ENCODE measurements at places on chromosomes 16 and 17. TPM values are rescaled to one million over a fixed set of nuclear protein-coding genes. Genes with fewer than 3 reads are reported as not detected.

- peaks cover 73% of the 10 kb centered on the region for H3K4me1 ChIP-seq
- no peak overlapping the region for H3K4me3 ChIP-seq
- DNase-seq: no peak
- H3K27ac ChIP-seq: peak overlapping the region; percentile 31
Observed at GRCh38 chr17:17096438-17097178, 54.4 kb downstream of the MPRIP start.

Gene PGP
- total RNA-seq: 19.5 TPM

- H3K27me3 ChIP-seq: no peaks in the 10 kb centered on the region
- no peak for DNase-seq
- no peak overlapping the region for H3K27ac ChIP-seq
- no peaks in the 10 kb centered on the region for H3K4me1 ChIP-seq
Observed at GRCh38 chr16:79986352-79986751, 385.8 kb upstream of the MAF start.

DNA sequence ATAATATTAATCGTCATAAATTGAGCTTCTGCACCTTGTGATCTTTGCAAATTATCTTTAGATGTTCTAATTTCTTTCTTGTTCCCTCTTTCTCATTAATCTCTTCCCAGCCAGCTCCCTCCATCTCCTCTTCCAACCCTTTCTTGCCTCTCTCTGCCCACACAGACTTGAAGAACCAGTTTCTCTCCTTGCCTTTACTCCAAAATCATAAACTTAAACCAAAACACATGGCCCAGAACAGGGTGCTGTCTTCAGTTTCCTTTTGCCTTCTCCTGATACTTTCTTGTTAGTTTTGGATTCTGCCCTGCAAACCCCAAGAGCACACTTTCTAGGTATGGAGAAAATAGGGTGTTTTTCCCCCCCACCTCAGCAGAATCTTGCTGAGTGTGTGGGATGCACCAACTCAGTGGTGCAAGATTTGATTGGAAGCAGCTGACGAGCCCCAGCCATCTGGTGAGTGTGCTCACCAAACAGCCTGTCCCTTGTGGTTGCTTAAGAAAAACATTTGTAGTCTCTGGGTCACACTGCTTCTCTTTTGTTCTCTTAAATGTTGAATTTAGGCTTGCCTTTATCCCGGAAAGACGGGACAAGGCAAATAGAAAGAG lies 175.8 kb upstream of the MAF start:
- no peak overlapping the region for H3K27ac ChIP-seq
- H3K4me3 ChIP-seq: no peak overlapping the region
- no peak for DNase-seq
- H3K4me1 ChIP-seq: no peaks in the 10 kb centered on the region
- no peaks in the 10 kb centered on the region for H3K36me3 ChIP-seq
- no peaks in the 10 kb centered on the region for H3K27me3 ChIP-seq

- no peak overlapping the region for H3K27ac ChIP-seq
- H3K36me3 ChIP-seq: no peaks in the 10 kb centered on the region
- DNase-seq: no peak
- H3K4me3 ChIP-seq: peak overlapping the region; percentile 83
- H3K4me1 ChIP-seq: peaks cover 32% of the 10 kb centered on the region
- H3K27me3 ChIP-seq: peaks cover 18% of the 10 kb centered on the region
Observed at GRCh38 chr16:2970563-2970962, 1.4 kb downstream of the PAQR4 start.

Gene PMP22
- total RNA-seq: 207 TPM

DNA sequence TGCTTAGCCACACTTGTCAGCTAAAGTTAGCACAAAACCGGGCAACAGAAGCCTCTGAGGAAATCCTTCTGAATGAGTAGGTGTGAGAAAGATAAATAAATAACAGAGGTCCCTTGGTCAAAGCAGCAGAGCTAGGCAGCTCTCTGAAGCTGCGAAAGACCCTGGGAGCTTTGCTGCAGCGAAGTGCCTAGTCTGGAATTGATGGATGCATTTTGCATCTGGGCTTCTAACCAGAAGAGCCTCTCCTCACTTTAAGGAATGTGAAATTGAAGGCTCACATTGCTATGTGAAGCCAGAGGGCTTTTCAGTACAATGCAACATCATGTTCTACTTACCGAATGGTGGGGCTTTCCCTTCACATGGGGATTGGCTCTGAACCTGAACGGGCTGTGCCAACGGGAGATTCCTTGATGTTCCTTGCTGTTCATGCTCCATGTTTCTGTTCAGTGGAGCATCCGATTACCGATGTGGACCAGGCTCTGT lies 274.6 kb downstream of the HS3ST3B1 start:
- no peaks in the 10 kb centered on the region for H3K4me1 ChIP-seq
- H3K36me3 ChIP-seq: no peaks in the 10 kb centered on the region
- DNase-seq: no peak
- no peak overlapping the region for H3K4me3 ChIP-seq
- H3K27ac ChIP-seq: no peak overlapping the region
- H3K27me3 ChIP-seq: no peaks in the 10 kb centered on the region

GRCh38 chr17:66018786-66019185 lies 173.1 kb downstream of the CEP112 start:
- H3K27me3 ChIP-seq: no peaks in the 10 kb centered on the region
- H3K27ac ChIP-seq: no peak overlapping the region
- H3K4me1 ChIP-seq: no peaks in the 10 kb centered on the region
- no peak overlapping the region for H3K4me3 ChIP-seq
- H3K36me3 ChIP-seq: no peaks in the 10 kb centered on the region
- no peak for DNase-seq

DNA sequence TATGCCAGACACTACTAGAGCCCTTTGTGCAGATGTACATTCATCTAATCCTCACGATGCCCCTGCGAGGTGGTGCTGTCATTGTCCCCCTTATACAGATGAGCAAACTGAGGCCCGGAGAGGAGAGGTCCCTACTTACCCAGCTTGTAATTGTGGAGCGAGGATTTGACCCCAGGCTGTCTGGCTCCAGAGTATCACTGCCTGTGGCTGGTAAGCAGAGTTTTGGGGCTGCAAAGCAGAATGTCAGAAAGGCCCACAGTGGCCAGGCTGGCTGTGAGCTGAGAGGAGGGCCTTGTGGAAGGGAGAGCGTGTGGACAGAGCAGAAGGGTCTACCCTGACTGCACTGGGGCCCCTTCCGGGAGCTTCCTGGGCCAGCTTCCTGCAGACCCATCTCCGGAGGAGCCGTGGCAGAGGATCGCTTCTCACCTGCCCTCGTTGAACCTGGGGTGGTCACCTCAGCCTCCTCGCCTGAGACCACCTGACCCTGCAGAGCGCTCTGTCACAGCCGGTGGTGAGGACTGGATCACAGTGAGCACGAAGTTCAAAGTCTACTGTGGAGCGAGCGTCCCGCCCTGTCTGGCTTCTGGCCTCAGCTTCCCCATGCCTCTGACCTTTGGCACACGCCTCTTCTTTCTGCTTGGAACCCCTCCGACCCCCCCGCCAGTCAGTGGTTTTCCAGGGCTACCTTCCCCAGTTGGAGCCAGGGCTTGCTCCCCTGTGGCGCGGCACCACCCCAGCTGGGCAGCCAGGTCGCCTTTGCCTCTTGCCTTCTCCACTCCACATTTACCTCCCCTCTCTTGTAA lies 12.1 kb downstream of the CMIP start:
- no peak for DNase-seq
- H3K4me1 ChIP-seq: no peaks in the 10 kb centered on the region
- no peaks in the 10 kb centered on the region for H3K27me3 ChIP-seq
- no peak overlapping the region for H3K27ac ChIP-seq
- H3K4me3 ChIP-seq: no peak overlapping the region
- no peaks in the 10 kb centered on the region for H3K36me3 ChIP-seq

DNA sequence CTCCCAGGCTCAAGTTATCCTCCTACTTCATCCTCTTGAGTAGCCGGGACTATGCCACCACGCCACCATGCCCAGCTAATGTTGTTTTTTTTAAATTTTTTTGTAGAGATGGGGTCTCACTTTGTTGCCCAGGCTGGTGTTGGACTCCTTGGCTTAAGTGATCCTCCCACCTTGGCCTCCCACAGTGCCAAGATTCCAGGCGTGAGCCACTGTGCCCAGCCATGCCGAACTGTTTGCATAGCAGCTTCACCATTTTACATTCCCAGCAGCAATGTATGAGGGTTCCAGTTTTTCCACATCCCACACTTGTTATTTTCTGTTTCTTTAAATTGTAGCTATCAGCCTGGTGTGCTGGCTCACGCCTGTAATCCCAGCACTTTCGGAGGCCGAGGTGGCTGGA lies 2.2 kb upstream of the CTRB1 start:
- peak overlapping the region; percentile 49 for H3K27ac ChIP-seq
- H3K36me3 ChIP-seq: no peaks in the 10 kb centered on the region
- no peak overlapping the region for H3K4me3 ChIP-seq

Gene KRT39
- not detected for total RNA-seq

GRCh38 chr16:76668207-76668725 lies 391.1 kb downstream of the CNTNAP4 start:
- DNase-seq: no peak
- H3K4me1 ChIP-seq: no peaks in the 10 kb centered on the region
- no peaks in the 10 kb centered on the region for H3K27me3 ChIP-seq
- H3K4me3 ChIP-seq: no peak overlapping the region
- H3K27ac ChIP-seq: no peak overlapping the region

DNA sequence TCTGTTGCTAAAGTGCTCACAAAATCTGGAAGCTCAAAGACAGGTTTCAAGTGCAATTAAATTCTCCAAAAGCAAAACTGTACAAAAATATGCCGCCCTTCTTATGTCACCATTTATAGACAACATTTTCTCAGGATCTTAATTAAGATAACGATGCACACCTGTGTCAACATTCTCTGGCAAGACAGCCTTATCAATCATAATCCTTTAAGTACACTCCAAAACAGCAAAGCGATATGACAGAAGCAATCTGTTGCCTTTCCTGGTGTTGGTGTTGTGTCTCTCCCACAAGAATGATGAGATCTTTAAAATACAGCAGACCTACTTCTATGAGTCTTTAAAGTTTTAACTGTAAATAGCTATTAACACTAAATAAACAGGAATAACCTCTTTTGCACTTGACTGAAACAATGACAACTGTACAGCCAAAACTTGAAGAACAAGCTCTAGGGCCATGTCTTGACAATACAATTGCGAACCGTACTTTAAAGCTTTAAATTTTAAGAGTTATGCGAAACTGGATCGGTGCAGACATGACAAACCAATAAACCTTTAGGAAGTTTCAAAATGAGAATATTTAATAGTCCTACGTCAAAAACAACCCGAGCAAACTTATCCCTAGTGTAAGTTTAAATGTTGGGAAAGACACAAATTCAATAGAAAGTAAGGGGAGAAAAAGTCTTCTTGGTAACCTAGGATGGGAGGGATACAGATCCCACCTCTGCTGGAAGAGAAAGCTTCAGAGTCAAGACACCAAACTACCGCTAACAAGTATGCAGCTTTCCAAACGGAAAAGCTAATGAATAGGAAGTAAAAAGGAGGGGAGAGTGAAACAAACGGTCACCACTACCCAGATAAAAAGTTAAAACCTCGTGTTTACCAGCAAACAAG lies 3.3 kb upstream of the IRX5 start:
- H3K27ac ChIP-seq: peak overlapping the region; percentile 51
- H3K4me3 ChIP-seq: peak overlapping the region; percentile 83
- H3K27me3 ChIP-seq: no peaks in the 10 kb centered on the region
- no peaks in the 10 kb centered on the region for H3K36me3 ChIP-seq

- H3K36me3 ChIP-seq: no peaks in the 10 kb centered on the region
- H3K27ac ChIP-seq: peak overlapping the region; percentile 66
- DNase-seq: peak; percentile 84
- no peaks in the 10 kb centered on the region for H3K27me3 ChIP-seq
Observed at GRCh38 chr17:80826955-80827645, 164.5 kb upstream of the CHMP6 start.

DNA sequence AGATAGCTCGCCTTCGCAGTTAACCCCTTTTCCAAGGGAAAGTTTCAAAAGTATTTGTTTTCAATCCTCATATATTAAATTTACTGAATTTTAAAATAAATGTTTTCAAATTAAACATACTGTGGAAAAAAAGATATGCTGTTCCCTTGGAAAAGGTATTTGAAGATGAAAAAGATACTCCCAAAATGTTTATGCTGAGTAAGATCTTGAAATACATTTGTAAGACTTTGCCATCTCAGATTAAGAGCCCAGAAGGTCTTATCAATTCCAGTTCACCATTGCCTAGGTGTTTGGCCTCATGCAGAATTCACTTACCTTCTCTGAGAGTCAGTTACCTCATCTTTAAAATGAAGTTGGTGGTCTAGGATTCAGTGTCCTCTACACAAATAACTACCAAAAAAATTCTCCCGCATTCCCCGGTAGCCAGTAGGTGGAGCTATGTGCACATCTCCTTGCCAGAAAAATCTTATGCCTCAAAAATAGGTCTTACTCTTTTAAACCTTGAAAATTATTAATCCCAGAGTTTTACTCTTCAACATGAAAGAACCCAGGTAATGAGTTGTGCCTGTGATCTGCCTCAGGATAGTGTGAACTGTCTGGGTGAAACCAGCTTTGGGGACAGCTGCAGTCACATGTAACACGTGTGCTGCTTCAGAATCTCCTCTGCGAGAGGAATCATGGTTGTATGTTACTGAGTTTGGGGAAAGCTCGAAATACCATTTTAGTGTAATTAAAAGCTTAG lies 178.3 kb downstream of the MRTFB start:
- no peak overlapping the region for H3K4me3 ChIP-seq
- no peak for DNase-seq
- H3K27me3 ChIP-seq: no peaks in the 10 kb centered on the region
- peaks cover 56% of the 10 kb centered on the region for H3K36me3 ChIP-seq

GRCh38 chr16:52404546-52404945 lies 142.4 kb downstream of the TOX3 start:
- H3K4me3 ChIP-seq: no peak overlapping the region
- no peaks in the 10 kb centered on the region for H3K36me3 ChIP-seq
- no peak overlapping the region for H3K27ac ChIP-seq

GRCh38 chr17:18257268-18257981 lies 1.1 kb downstream of the FLII start:
- H3K4me1 ChIP-seq: peaks cover 39% of the 10 kb centered on the region
- DNase-seq: no peak
- H3K4me3 ChIP-seq: peak overlapping the region; percentile 98
- peaks cover 34% of the 10 kb centered on the region for H3K36me3 ChIP-seq

GRCh38 chr16:82681592-82681991 lies 54.8 kb downstream of the CDH13 start:
- H3K27me3 ChIP-seq: no peaks in the 10 kb centered on the region
- no peaks in the 10 kb centered on the region for H3K36me3 ChIP-seq
- no peak overlapping the region for H3K27ac ChIP-seq
- no peak for DNase-seq

Gene PIPOX
- total RNA-seq: 4.3 TPM

Gene NACA2
- not detected for total RNA-seq

Gene UNC13D
- total RNA-seq: 36.0 TPM

DNA sequence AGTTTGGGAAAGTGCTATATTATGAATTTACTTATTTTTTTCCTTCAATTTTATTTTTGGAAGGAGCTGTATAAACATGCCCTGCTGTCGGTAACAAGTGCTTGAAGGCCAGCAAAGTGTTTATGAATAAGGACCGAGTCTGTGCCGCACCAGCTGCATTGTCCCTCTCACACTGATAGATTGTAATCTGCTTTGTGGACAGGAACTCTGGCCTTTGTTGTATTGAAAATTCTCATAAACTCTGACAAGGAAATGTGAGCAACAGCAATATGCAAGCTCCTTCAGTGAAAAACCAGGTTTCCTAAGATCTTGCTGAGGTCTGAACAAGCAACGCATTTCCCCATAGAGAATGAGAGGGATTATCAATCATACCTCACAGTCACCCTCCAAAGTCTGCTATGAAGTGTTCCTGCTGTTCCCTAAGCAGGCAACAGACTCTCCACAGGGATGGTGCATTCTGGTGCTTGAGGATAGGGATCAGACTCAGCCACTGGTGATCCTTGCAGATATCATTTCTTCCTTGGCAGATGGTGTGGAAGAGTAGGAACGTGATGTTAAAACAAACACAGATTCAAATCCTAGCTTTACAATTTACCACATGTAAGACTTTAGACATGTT lies 109.6 kb downstream of the KCNJ2 start:
- no peaks in the 10 kb centered on the region for H3K27me3 ChIP-seq
- no peak for DNase-seq
- no peak overlapping the region for H3K27ac ChIP-seq
- H3K4me1 ChIP-seq: no peaks in the 10 kb centered on the region
- no peaks in the 10 kb centered on the region for H3K36me3 ChIP-seq
- no peak overlapping the region for H3K4me3 ChIP-seq

Gene KRT20
- total RNA-seq: not detected

Measured in thoracic aorta (tissue), 2 donors.